ENCODE measurements at places on chromosomes 3 and 15. TPM values are rescaled to one million over a fixed set of nuclear protein-coding genes. Genes with fewer than 3 reads are reported as not detected.

The CNTN4 gene
- total RNA-seq = 34.7 TPM

The RETNLB gene
- not detected for total RNA-seq

The SLC28A2 gene
- total RNA-seq = 0.23 TPM

The CHAC1 gene
- 1.6 TPM for total RNA-seq

The MASP1 gene
- 8.5 TPM for total RNA-seq

The MYO5C gene
- 21.8 TPM for total RNA-seq

The SLCO2A1 gene
- total RNA-seq = 17.1 TPM

The ZPLD1 gene
- 0.12 TPM for total RNA-seq

The OR5K2 gene
- not detected for total RNA-seq

The IGSF10 gene
- total RNA-seq = 2.5 TPM

The NR1I2 gene
- total RNA-seq = 0.47 TPM

The SRP14 gene
- total RNA-seq = 128 TPM

The CACNA1D gene
- total RNA-seq = 47.9 TPM

The MRPS25 gene
- 35.0 TPM for total RNA-seq

The APOD gene
- 9.4 TPM for total RNA-seq
